Heart left ventricle (tissue), 16 donors: ENCODE measurements at places on chromosomes 6 and 20. TPM values are rescaled to one million over a fixed set of nuclear protein-coding genes. Genes with fewer than 3 reads are reported as not detected.
A peak's percentile ranks its signal among the peaks of the same experiment; 100 is the strongest.

GRCh38 chr6:13493147-13493546, 5.7 kb upstream of the GFOD1 start:
- H3K27ac ChIP-seq = no peak overlapping the region
- DNase-seq = no peak
- no peaks in the 10 kb centered on the region for H3K27me3 ChIP-seq
- peaks cover 16% of the 10 kb centered on the region for H3K4me1 ChIP-seq
- H3K4me3 ChIP-seq = no peak overlapping the region
- H3K36me3 ChIP-seq = no peaks in the 10 kb centered on the region

- no peak overlapping the region for H3K27ac ChIP-seq
- no peak for DNase-seq
- no peaks in the 10 kb centered on the region for H3K4me1 ChIP-seq
- no peaks in the 10 kb centered on the region for H3K36me3 ChIP-seq
These were observed 11.9 kb upstream of the TNFRSF21 start for GRCh38 chr6:47321577-47321976.

DNA sequence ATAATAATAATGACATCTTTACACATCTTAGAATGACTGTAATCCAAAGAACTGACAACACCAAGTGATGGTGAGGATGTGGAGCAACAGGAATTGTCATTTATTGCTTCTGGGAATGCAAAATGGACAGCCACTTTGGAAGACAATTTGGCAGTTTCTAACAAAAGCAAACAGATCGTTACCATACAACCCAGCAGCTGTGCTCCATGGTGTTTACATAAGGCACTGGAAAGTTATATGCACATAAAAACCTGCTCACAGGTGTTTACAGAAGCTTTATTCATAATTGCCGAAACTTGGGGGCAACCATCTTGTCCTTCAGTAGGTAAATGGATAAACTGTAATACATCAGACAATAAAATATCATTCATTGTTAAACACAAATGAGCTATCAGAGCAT, 18.3 kb upstream of the ASF1A start:
- H3K4me1 ChIP-seq = no peaks in the 10 kb centered on the region
- no peaks in the 10 kb centered on the region for H3K27me3 ChIP-seq
- DNase-seq = no peak
- H3K36me3 ChIP-seq = no peaks in the 10 kb centered on the region
- H3K27ac ChIP-seq = no peak overlapping the region

GRCh38 chr20:5914859-5915258, 35.5 kb downstream of the TRMT6 start:
- H3K36me3 ChIP-seq = no peaks in the 10 kb centered on the region
- no peak overlapping the region for H3K4me3 ChIP-seq
- DNase-seq = no peak
- H3K4me1 ChIP-seq = no peaks in the 10 kb centered on the region
- no peak overlapping the region for H3K27ac ChIP-seq
- no peaks in the 10 kb centered on the region for H3K27me3 ChIP-seq

DNA sequence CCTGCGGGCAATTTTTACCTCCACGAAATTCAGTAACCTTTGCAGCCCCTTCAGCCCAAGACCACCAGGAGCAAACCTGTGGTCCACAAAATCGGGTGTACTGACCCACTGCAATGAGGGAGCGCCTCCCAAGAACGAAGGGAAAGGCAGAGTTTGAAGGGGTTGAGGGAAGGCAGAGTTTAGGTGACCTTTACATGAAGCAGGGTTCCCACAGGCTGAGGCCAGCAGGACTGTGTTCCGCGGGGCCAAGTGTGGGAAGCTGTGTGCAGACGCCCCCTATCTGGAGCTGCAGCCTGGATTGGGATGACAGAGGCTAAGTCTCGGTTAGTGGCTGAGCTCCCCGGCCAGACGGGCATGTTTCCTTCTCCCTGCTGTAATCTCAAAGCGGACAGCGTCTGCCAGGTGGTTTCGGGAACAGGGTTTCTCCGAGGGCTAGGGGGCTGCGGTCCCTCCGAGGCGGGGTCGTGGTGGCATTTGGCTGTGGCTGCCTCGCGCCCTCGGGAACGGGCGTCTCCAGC, 826 bp upstream of the PYGB start:
- H3K27me3 ChIP-seq = no peaks in the 10 kb centered on the region
- H3K4me1 ChIP-seq = peaks cover 12% of the 10 kb centered on the region
- H3K36me3 ChIP-seq = no peaks in the 10 kb centered on the region
- peak overlapping the region; percentile 92 for H3K4me3 ChIP-seq
- peak; percentile 80 for DNase-seq

DNA sequence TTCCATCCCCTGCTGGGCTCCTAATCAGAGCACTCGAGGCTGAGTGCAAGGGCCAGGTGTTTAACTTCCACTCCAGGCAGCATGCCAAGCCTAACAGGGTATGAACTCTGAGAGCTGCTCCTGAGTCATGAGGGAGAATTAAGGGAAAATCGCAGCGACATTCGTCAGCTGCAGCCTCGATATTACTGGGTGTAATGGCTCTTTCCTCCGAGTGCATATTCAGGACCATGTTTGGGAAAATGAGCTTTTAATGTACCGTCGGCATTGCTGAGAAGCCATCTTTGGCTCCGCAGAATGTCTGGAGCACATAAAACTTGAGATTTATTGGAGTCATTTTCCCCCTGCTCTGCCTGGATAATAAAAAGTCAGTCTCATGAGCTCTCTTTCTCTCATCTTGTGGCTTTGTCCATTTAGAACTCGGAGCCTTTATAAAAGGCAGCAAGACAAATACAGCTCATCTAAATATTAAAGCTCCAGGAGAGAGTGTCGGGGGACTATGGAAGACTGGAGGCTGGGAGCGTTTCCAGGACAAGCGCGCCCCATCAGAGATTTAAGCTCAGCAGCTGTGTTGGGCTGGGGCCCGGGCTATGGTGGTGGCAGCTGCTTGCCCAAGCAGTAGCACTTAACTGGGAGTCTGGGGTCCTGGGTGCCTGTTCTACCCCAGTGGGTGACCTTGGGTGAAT, 103.7 kb downstream of the TOX2 start:
- no peak overlapping the region for H3K27ac ChIP-seq
- no peak overlapping the region for H3K4me3 ChIP-seq
- H3K36me3 ChIP-seq = no peaks in the 10 kb centered on the region
- H3K4me1 ChIP-seq = no peaks in the 10 kb centered on the region

GRCh38 chr20:14189794-14190402, 147.5 kb downstream of the FLRT3 start:
- H3K27me3 ChIP-seq = no peaks in the 10 kb centered on the region
- no peaks in the 10 kb centered on the region for H3K4me1 ChIP-seq
- H3K36me3 ChIP-seq = no peaks in the 10 kb centered on the region
- H3K27ac ChIP-seq = no peak overlapping the region
- no peak overlapping the region for H3K4me3 ChIP-seq

DNA sequence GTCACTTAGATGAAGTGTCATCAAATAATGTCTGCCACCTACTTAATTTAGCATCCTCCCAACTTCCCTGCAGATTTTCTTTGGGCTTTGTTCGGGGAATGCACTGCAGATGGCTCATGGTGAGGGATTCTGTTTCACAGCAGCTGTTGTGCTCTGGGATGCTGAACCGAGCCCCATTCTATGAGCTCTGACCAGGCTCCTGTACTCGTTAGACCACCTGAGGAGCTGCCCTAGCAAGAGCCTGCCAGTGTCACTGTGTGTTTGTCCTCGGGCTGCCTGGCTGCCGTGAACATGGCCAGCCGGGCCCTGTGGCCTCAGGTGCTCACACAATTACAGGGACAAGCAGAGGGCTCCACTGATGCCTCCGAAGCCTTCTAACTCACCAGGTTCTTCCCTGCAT, 238.8 kb upstream of the ECI2 start:
- no peak for DNase-seq
- H3K27me3 ChIP-seq = no peaks in the 10 kb centered on the region
- no peaks in the 10 kb centered on the region for H3K36me3 ChIP-seq
- no peak overlapping the region for H3K27ac ChIP-seq
- peaks cover 50% of the 10 kb centered on the region for H3K4me1 ChIP-seq

GRCh38 chr6:21931641-21932335, 338.2 kb downstream of the SOX4 start:
- no peaks in the 10 kb centered on the region for H3K4me1 ChIP-seq
- no peak overlapping the region for H3K27ac ChIP-seq
- H3K27me3 ChIP-seq = no peaks in the 10 kb centered on the region

- H3K4me3 ChIP-seq = no peak overlapping the region
- no peaks in the 10 kb centered on the region for H3K36me3 ChIP-seq
- H3K27ac ChIP-seq = no peak overlapping the region
These were observed 63.2 kb downstream of the PDSS2 start for GRCh38 chr6:107396211-107396610.

GRCh38 chr20:20780127-20780824, 67.8 kb upstream of the RALGAPA2 start:
- H3K4me1 ChIP-seq = peaks cover 7% of the 10 kb centered on the region
- no peaks in the 10 kb centered on the region for H3K27me3 ChIP-seq
- H3K4me3 ChIP-seq = no peak overlapping the region
- DNase-seq = no peak

DNA sequence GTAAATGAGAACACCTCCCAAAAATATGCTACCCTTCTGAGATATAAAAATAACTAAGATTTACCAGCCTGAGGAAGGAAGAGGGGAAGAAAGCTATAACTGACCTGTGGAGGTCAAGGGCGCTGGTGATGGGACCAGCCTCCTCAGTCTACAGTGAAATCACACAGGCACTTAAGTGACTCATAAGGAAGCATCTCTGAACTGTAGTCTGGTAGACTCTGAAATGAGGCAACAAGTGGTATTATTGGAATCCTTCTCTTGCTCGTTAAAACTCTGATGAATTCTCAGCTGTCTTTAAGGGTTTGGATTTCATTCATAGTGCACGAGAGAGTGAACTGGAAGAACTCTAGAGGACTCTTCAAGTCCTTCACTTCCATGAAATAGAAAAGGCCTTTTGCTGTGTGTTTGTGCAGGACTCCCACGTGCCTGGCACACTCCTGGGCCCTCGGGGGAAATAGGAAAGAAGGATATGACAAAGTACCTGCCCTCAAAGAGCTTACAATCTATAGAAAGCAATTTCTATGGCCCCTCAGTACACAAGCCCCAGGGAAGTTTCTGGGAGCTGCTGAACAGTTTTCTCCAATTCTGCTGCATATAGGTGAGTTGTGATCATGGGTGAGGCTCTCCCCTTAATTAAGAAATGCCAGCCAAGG, 231.8 kb upstream of the RREB1 start:
- no peak overlapping the region for H3K4me3 ChIP-seq
- DNase-seq = no peak
- H3K27me3 ChIP-seq = no peaks in the 10 kb centered on the region

GRCh38 chr20:48702455-48702913, 125.3 kb downstream of the PREX1 start:
- no peak overlapping the region for H3K4me3 ChIP-seq
- H3K27ac ChIP-seq = no peak overlapping the region
- peaks cover 21% of the 10 kb centered on the region for H3K4me1 ChIP-seq
- DNase-seq = no peak
- no peaks in the 10 kb centered on the region for H3K27me3 ChIP-seq

DNA sequence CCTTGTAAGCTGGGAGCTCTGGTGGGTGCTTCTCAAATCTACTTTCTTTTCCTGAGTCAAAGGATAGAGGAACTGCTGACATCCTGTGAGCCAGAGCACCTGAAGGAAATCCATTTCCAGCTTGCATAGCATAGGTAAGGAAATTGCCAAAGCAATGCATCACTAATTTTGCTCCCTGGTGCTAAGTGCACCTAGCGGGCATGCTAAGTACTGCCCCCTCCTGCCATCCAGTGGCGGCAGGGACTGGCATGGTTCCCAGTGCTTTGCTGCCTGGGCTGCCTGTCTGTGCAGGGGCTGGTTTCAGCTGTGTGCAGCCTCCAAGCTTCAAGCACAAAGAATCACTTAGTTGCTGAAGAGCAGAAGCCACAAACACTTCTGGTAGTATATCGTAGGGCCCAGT, 63.9 kb downstream of the FARS2 start:
- no peaks in the 10 kb centered on the region for H3K4me1 ChIP-seq
- H3K27ac ChIP-seq = no peak overlapping the region
- H3K27me3 ChIP-seq = no peaks in the 10 kb centered on the region
- H3K36me3 ChIP-seq = no peaks in the 10 kb centered on the region
- no peak overlapping the region for H3K4me3 ChIP-seq
- no peak for DNase-seq

DNA sequence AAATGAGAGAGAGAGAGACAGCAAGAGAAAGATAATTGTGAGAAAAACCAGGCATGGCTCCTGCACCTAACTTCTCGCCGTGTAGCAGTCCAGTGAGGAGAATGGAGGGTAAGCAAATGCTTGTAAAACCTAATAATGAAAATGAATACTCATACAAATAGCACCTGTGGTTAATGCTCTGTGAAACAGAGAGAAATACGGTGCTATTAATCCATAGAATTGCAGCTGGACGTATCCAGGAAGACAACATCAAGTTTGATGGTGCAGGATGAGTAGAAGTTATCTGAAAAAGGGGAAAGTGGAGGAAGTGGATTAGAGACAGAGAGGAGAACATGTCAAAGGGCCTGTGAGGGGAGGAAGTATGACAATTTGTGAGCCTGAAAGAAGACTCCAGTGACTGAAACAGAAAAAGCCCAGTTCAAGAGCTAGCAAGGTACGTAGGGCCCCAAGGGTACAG, 89.4 kb upstream of the PAK5 start:
- H3K4me1 ChIP-seq = no peaks in the 10 kb centered on the region
- no peak overlapping the region for H3K4me3 ChIP-seq
- DNase-seq = no peak
- no peaks in the 10 kb centered on the region for H3K36me3 ChIP-seq

DNA sequence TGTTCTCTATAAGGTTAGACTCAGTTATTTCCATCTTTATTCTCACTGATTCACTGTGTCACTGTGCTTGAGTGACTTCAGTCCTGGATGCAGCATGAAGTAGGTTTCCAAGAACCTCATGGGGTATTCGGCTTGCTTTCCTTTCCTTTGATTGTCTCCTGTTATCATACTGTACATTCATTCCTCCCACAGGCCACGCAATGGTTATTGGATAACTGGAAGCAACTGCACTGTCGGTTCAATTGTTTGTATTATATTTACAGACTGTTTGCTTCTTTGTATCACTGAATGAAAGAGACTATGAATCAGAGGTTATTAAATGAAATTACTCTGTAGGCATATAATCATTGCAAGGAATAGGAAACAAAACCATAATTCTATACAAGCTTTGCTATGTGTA, 129.4 kb downstream of the MAP7 start:
- H3K27me3 ChIP-seq = no peaks in the 10 kb centered on the region
- no peaks in the 10 kb centered on the region for H3K4me1 ChIP-seq
- H3K4me3 ChIP-seq = no peak overlapping the region
- H3K36me3 ChIP-seq = no peaks in the 10 kb centered on the region
- DNase-seq = no peak

GRCh38 chr6:141041596-141042087, 1091.1 kb upstream of the GJE1 start:
- H3K27ac ChIP-seq = no peak overlapping the region
- H3K36me3 ChIP-seq = no peaks in the 10 kb centered on the region
- no peaks in the 10 kb centered on the region for H3K27me3 ChIP-seq
- no peak for DNase-seq
- H3K4me3 ChIP-seq = no peak overlapping the region

CST1 gene
- not detected for total RNA-seq

ADGRF1 gene
- total RNA-seq = not detected

GGTLC1 gene
- total RNA-seq = not detected

MTHFD1L gene
- total RNA-seq = 3.6 TPM

B3GALT4 gene
- 13.8 TPM for total RNA-seq

RBM12 gene
- 52.1 TPM for total RNA-seq

BPIFA1 gene
- not detected for total RNA-seq

SLC22A3 gene
- total RNA-seq = 0.65 TPM
